Vagina (tissue), 2 donors: ENCODE measurements at places on chromosomes 4 and X.

DNA sequence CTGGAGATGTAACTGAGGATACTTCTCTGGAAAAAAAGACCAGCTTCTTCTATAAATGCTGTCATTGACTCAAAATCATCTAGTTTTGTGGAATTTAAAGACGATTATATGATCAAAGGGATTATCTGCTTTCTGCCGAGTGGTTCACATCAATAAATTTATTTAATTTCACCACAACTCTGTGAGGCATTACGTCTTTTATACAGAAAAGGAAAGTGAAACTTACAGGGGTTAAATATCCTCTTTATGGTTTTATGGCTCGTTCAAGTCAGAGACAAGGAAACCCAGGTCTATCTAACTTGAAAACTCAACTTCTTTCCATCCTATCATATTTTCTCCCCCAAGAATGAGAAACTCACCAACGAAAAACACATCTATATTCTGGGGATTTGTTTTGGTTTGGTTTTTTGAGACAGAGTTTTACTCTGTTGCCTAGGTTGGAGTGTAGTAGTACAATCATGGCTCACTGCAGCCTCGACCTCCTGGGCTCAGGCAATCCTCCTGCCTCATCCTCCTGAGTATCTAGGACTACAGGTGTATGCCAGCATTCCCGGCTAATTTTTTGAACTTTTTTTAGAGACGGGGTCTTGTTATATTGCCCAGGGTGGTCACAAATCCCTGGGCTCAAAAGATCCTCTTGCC, 377.9 kb upstream of the EMCN start:
- no peak for DNase-seq
- H3K27ac ChIP-seq, result no peak overlapping the region
- H3K4me3 ChIP-seq, result peak overlapping the region; percentile 33
- H3K4me1 ChIP-seq, result no peaks in the 10 kb centered on the region

DNA sequence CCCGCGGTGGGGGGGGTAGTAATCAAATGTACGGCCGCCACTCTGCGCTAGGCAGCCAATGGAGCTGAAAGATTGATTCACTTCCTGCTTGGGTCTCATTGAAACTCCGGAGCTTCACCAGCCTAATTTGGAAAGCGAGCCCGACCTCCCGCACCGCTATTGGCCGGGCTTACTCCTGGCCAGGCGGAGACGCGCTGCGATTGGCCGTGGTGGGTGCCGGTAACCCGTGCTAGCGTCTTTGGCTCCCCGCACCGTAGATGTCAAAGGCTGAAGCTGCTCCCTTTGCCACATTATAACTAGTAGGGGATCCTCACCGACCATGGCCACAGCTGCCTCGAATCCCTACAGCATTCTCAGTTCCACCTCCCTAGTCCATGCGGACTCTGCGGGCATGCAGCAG, at the start of gene POU3F4:
Gene POU3F4, plus strand, starts transcription at position 285 of the 400 bp plus-strand sequence. Its CDS starts 35 bp downstream, at position 320.
- no peaks in the 10 kb centered on the region for H3K36me3 ChIP-seq
- peaks cover 10% of the 10 kb centered on the region for H3K27me3 ChIP-seq

DNA sequence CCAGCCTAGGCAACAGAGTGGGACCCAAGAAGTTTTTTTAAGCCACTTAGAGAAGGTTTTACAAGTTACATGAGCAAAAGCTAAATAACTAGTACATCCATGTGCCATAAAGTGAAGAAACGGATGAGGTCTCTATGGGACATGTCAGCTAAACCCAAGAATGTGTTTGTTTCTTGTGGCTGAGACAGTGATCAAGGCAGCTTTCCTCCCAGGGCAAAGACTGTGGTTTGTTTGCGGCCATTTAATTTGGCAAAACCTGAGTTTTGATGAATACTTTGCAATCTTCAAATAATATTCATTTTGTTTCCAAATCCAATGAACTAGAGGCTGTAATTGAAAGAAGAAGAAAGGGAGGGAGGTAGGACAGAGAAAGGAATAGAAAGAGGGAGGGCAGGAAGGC, 44.9 kb upstream of the SLC2A9 start:
- no peak overlapping the region for H3K4me3 ChIP-seq
- no peaks in the 10 kb centered on the region for H3K36me3 ChIP-seq
- no peaks in the 10 kb centered on the region for H3K27me3 ChIP-seq

GRCh38 chrX:36609616-36610585, 398.3 kb upstream of the FAM47C start:
- no peaks in the 10 kb centered on the region for H3K4me1 ChIP-seq

DNA sequence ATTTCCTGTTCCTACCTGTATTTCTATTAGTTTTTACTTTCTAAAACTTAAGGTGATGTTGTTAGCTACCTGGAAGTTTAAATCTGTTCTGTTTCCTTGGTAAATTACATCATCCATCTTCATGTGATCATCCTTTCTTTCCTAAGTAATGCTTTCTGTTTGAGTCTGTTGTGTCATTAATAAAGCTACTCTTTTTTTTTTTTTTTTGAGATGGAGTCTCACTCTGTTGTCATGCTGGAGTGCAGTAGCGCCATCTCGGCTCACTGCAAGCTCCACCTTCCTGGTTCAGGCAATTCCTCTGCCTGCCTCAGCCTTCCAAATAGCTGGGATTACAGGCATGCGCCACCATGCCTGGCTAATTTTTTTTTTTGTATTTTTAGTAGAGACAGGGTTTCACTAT, 73.3 kb downstream of the FIP1L1 start:
- H3K4me3 ChIP-seq, result no peak overlapping the region
- DNase-seq, result no peak
- H3K36me3 ChIP-seq, result no peaks in the 10 kb centered on the region
- no peaks in the 10 kb centered on the region for H3K4me1 ChIP-seq
- H3K27ac ChIP-seq, result peak overlapping the region; percentile 46

DNA sequence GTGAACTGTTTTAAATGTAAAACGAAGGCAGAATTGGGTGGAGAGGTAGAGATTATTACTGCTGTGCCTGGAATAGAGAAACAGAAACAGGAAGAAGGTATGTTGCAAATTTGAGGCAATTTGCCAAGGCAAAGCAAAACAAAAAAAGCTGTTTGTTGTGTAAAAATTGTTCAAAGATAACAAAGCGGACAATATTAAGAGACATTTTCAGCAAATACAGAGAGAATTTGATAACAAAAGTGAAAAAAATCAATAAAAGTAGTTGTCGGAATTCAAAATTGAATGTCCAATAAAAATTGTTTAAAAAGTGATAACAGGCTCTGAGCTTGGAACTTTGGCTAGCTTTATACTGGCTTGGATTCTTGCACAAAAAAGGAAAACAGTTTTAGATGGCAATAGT, 14.4 kb upstream of the SMS start:
- H3K4me3 ChIP-seq, result no peak overlapping the region
- H3K4me1 ChIP-seq, result no peaks in the 10 kb centered on the region

DNA sequence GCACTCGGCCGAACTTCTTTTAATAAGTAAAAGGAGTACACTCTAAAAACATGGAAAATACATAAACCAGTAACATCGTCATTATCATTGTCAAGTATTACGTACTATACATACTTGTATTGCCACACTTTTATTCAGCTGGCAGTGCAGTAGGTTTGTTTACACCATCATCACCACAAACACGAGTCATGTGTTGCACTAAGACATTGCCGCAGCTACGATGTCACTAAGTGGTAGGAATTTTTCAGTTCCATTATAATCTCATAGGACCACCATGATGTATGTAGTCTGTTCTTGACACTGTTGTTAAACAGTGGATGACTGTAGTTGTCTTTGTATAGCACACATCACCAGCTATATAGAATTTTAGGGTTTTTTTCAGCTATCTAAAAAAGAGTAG, 48.0 kb upstream of the TMEM131L start:
- H3K27me3 ChIP-seq, result no peaks in the 10 kb centered on the region
- H3K27ac ChIP-seq, result no peak overlapping the region
- no peaks in the 10 kb centered on the region for H3K36me3 ChIP-seq
- DNase-seq, result no peak
- no peak overlapping the region for H3K4me3 ChIP-seq
- no peaks in the 10 kb centered on the region for H3K4me1 ChIP-seq

- H3K27me3 ChIP-seq, result no peaks in the 10 kb centered on the region
- no peaks in the 10 kb centered on the region for H3K4me1 ChIP-seq
- H3K4me3 ChIP-seq, result no peak overlapping the region
These were observed 248.0 kb upstream of the SFRP2 start for GRCh38 chr4:154036856-154037255.

DNA sequence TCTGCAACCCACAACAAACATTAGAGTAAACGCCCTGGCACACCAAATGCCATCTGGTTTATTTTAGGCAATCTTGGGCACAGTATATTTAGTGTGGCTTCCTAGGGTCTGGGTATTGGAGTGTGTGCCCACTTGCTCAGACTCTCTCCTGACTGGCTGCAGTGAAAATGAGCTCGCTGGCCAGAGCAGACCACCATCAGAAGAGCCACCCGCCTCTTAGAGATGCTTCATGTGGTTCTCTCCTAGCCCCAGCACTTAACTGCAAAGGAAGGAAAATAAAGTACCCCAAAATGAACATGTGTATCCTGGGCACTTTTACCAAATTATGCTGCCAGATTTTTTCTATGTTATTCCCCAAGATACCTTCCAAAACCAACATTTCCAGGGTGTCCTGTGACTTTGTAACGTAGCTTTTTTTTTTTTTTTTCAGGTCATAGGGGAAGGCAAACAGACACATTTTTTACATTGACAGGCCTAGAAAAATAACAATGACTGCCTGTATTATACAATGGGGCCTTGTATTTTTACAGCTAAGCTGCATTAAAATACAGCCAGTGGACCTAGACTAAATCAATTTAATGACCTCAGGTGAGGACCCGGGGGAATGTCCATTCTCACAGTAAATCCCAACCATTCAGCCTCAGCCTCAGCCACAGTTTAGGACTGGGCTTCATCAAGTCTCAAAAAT, 193.7 kb downstream of the RASL11B start:
- no peaks in the 10 kb centered on the region for H3K4me1 ChIP-seq
- no peak for DNase-seq
- no peaks in the 10 kb centered on the region for H3K27me3 ChIP-seq
- H3K36me3 ChIP-seq, result no peaks in the 10 kb centered on the region
- H3K4me3 ChIP-seq, result no peak overlapping the region

DNA sequence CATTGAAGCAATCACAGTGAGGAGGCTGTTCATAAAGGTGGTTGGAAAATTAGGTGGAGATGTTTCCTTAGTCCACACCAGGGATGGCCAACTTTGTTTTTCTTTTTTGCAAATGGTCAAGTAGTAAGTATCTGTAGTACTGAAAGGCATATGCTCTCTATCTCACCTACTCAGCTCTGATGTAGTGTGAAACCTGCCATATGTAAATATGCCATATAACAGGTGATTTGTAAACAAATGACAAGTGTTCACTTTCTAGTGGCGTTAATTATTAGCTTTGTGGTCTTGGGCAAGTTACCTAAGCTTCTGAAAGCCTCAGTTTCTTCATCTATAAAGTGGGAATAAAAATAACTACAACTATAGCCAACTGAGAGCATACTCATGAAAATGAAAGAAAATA, 421.4 kb upstream of the LCORL start:
- no peak for DNase-seq
- no peak overlapping the region for H3K4me3 ChIP-seq

GRCh38 chr4:13455411-13455810, 28.7 kb downstream of the RAB28 start:
- H3K4me3 ChIP-seq, result no peak overlapping the region
- no peak overlapping the region for H3K27ac ChIP-seq
- no peaks in the 10 kb centered on the region for H3K4me1 ChIP-seq
- H3K27me3 ChIP-seq, result no peaks in the 10 kb centered on the region
- no peaks in the 10 kb centered on the region for H3K36me3 ChIP-seq
- DNase-seq, result no peak

- H3K36me3 ChIP-seq, result no peaks in the 10 kb centered on the region
- H3K4me3 ChIP-seq, result no peak overlapping the region
- H3K27ac ChIP-seq, result no peak overlapping the region
- DNase-seq, result no peak
These were observed 445.4 kb downstream of the BCOR start for GRCh38 chrX:39652336-39652735.

GRCh38 chrX:49230500-49231232, 2.5 kb downstream of the CACNA1F start:
- no peaks in the 10 kb centered on the region for H3K36me3 ChIP-seq
- no peak for DNase-seq
- no peaks in the 10 kb centered on the region for H3K4me1 ChIP-seq
- no peak overlapping the region for H3K27ac ChIP-seq

DNA sequence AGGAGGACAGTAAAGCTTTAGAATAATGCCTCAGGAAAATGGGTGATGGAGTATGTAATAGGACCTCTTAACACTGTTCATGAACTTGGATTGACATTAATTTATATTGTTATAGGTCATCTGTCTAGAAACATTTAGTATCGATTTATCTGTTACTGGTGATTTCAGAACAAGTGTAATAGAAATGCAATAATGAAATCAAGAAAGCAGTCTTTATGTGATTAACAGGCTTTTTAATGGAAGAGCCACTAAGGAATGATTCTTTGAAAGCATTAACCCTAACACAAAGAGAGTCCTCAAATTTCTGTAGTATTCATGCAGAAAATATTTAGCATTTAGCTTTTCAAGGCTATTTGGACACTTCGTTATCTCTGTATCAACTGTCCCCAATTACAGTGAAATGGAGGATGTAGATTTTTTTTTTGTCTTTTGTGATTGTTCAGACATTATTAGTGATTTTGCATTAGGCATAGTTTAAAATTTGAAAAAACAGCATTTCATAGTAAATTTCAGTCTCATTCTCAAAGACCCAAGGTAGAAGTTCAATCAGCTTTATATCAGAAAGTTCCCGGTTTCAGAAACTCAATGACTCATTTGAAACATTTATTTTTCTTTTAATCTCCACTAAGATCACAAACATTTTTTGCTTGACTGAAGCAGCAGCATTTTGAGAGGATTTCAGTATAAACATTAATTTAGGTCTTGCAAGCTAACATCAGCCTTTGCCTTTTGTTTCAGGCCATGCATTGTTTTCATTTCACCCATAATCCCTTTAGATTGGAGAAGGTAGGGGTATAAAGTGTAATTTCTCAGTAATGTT, 56.3 kb downstream of the AGTR2 start:
- H3K4me3 ChIP-seq, result no peak overlapping the region
- DNase-seq, result no peak
- H3K4me1 ChIP-seq, result no peaks in the 10 kb centered on the region
- no peak overlapping the region for H3K27ac ChIP-seq
- H3K27me3 ChIP-seq, result no peaks in the 10 kb centered on the region
- H3K36me3 ChIP-seq, result no peaks in the 10 kb centered on the region

DNA sequence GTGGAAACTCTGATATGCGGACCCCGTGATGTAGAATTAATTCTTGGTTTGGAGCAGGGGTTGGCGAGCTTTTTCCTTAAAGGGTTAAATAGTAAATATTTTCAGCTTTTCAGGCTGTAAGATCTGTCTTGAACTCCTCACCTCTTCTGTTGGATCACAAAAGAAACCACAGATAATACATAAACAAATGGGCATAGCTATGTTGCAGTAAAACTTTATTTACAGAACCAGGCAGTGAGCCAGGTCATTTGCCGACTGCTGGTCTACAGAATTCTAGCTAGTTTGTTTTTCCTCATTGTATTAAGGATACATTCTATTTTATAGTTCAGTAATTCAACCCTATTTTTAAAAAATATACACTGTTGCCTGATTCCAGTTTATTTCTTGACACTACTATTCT, 116.6 kb downstream of the PAPSS1 start:
- H3K36me3 ChIP-seq, result no peaks in the 10 kb centered on the region
- no peaks in the 10 kb centered on the region for H3K27me3 ChIP-seq
- no peak overlapping the region for H3K27ac ChIP-seq
